ENCODE measurements at places on chromosomes 5 and 9. TPM values are rescaled to one million over a fixed set of nuclear protein-coding genes. Genes with fewer than 3 reads are reported as not detected.

Gene RLN2
- not detected for total RNA-seq

Gene ACSL6
- 1.1 TPM for total RNA-seq

Gene NIPBL
- 31.2 TPM for total RNA-seq

Gene GADD45G
- total RNA-seq = 19.9 TPM

Gene KLF4
- 9.9 TPM for total RNA-seq

DNA sequence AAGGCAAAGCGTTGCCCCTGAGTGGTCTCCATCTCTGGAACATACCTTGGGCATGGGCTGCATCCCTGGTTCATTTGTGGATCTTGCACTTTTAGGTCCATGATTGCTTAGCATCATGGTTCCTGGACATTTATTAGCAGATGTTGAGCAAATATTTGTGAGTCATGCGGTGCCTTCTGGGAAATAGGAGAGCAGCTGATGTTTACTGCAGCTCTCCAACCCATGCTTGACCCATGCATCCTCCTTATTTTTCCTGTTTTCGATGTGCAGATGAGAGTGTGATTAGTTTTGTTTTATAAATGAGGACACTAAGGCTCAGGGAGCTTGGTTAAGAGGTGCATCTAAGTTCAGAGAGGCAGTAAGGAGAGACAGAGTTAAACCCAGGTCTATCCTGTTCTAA is 253.7 kb downstream of the ICE1 start:
- H3K27ac ChIP-seq = no peak overlapping the region
- H3K36me3 ChIP-seq = no peaks in the 10 kb centered on the region
- H3K4me1 ChIP-seq = no peaks in the 10 kb centered on the region
- H3K27me3 ChIP-seq = no peaks in the 10 kb centered on the region
- H3K4me3 ChIP-seq = no peak overlapping the region

DNA sequence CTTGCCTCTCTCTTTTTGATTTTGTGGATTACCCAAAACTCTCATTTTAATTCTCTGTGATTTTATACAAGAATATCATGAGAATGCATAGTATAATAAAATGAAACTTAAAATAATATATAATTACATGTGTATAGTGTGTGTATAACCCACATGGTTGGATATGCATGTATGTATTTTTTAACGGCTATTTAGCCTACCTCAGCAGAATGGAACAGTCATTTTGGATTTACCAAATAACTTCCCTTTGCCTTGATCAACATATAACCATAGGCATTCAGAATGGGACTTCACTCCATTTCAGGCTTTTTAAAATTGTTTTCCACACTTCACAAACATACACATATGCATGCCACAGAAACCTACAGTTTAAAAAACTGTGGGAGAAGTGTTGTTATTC is 161.2 kb downstream of the SLF1 start:
- H3K27ac ChIP-seq = no peak overlapping the region
- H3K27me3 ChIP-seq = peaks cover 4% of the 10 kb centered on the region
- DNase-seq = no peak
- H3K36me3 ChIP-seq = no peaks in the 10 kb centered on the region
- H3K4me1 ChIP-seq = no peaks in the 10 kb centered on the region
- H3K4me3 ChIP-seq = no peak overlapping the region

DNA sequence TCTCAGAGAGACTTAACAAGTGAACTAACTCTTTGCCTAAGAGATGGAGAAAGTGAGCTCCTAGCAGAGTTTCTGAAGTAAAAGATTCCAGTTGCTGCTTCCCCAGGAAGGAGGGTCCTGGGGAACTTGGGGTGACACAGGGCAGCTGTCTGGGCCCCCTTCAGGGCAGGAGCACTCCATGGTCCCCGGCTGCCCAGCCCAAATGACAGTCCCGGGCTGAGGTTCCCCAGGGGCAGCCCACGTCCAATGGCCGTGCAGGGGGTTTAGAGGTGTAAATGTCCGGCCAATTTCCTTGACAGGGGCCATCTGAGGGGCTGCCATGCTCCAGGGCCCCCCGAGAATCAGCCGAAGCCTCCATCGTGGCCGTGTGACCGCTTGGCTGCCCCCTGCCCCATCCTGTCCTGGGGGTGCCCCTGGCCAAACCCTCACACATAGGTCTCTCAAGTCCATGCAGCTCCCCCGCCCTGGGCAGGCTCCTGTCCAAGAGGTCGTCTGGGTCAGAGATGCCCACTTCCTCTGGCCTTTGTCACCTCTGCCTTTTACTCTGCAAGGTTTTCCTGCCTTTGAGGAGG is 5.5 kb upstream of the PPP1R26 start:
- no peaks in the 10 kb centered on the region for H3K36me3 ChIP-seq
- H3K4me1 ChIP-seq = no peaks in the 10 kb centered on the region
- DNase-seq = peak; percentile 55
- no peak overlapping the region for H3K27ac ChIP-seq
- no peaks in the 10 kb centered on the region for H3K27me3 ChIP-seq

GRCh38 chr5:922436-923280 is 30.0 kb downstream of the TRIP13 start:
- DNase-seq = peak; percentile 11
- no peak overlapping the region for H3K27ac ChIP-seq
- H3K36me3 ChIP-seq = no peaks in the 10 kb centered on the region
- H3K27me3 ChIP-seq = no peaks in the 10 kb centered on the region
- H3K4me1 ChIP-seq = peaks cover 4% of the 10 kb centered on the region

Gene ARHGEF37
- total RNA-seq = 9.7 TPM

Gene TMEFF1
- 0.28 TPM for total RNA-seq

DNA sequence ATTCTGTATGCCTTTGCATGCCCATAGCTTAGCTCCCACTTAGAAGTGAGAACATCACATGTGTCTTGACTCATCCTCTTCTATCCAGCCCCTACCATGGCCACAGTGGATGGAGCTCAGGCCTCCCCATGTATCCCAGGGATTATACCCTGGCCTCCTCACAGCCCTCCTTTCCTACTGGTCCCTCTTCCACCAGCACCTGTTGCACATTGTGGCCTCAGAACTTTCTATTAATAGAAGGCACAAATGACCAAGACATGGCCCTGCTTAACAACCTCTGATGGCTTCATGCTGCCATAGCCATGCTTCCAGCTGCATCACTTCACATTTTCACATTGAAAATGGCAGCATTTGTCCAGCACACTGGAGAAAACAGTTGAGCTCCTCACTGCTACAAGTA is 315.4 kb downstream of the CDK5RAP2 start:
- no peaks in the 10 kb centered on the region for H3K36me3 ChIP-seq
- no peak overlapping the region for H3K4me3 ChIP-seq
- DNase-seq = no peak
- no peaks in the 10 kb centered on the region for H3K4me1 ChIP-seq

DNA sequence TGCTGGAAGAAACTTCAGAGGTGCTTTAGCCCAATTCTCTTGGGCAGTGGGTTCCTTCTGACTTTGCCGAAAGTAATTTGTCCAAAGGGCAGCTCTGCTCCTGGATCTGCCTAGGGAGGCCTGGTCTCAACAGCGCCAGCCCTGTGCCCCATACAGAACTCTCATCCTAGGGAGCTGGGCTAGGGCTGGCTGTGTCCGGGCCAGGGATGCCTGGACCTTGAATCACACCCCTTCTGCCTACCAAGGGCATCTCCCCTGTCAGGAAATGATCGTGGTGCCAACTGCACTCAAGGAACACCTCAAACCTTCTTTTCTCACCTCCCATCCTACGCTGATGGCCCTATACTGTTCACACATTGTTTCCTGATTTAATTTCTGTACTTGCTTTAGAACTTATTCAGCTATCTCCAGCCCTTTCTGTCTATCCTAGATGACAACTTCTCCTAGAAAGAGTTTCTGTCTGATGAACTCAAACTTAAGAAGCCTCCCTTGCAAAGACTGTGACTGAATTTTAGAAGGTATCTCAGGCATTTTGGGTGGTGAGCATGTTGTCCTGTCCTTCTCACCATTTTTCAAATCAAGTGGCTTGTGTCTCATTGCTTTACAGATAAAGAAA is 37.4 kb upstream of the NFIB start:
- no peak for DNase-seq
- H3K27me3 ChIP-seq = no peaks in the 10 kb centered on the region
- no peaks in the 10 kb centered on the region for H3K4me1 ChIP-seq
- H3K36me3 ChIP-seq = no peaks in the 10 kb centered on the region
- no peak overlapping the region for H3K4me3 ChIP-seq

DNA sequence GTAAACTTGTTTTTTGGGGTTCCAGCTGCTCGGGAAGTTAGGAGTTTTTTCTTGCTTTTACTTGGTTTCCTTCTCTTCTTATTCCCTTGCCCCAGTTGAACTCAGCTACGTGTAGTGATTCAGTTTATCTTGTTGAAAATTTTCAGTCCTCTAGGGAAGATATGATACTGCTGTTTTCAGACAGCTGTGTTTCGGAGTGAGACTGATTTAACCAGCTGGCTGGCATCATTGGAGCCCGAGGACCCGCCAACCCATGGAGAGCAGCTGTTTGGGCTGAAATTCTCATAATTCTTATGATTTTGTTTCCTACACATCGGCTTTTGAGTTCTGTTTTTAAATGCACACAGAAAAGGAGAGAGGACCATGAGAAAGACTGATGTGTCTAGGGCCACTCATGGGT is 271.5 kb downstream of the NR3C1 start:
- no peaks in the 10 kb centered on the region for H3K4me1 ChIP-seq
- no peak overlapping the region for H3K4me3 ChIP-seq
- no peaks in the 10 kb centered on the region for H3K27me3 ChIP-seq
- H3K27ac ChIP-seq = no peak overlapping the region

Gene RASGEF1C
- 0.09 TPM for total RNA-seq

DNA sequence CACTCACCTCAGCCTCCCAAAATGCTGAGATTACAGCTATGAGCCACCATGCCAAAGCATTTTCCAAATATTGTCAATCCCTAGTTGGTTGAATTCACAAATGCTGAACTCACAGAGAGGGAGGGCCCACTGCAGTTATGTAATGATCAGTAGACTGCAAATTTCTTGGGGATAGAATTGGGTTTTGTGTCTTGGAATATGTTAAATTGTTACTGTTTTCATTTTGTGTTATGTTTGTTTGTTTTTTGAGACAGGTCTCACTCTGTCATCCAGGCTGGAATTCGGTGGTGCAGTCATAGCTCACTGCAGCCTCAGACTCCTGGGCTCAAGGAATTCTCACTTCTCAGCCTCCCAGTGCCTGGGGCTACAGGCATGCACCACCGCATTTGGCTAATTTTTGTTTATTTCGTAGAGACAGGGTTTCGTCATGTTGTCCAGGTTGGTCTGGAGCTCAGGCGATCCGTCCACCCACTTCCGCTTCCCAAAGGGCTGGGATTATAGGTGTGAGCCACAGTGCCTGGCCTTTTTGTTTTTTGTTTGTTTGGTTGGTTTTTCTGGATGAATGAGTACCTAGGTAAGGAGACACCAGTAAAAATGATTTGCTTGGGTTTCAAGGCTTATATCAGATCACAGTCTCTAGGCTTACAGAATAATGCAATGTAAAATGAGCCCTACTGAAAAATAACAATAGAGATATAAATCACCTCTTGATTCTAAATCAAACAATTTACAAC is 31.5 kb upstream of the LMNB1 start:
- H3K27me3 ChIP-seq = no peaks in the 10 kb centered on the region
- no peak for DNase-seq
- H3K4me3 ChIP-seq = no peak overlapping the region
- H3K36me3 ChIP-seq = no peaks in the 10 kb centered on the region
- no peak overlapping the region for H3K27ac ChIP-seq

DNA sequence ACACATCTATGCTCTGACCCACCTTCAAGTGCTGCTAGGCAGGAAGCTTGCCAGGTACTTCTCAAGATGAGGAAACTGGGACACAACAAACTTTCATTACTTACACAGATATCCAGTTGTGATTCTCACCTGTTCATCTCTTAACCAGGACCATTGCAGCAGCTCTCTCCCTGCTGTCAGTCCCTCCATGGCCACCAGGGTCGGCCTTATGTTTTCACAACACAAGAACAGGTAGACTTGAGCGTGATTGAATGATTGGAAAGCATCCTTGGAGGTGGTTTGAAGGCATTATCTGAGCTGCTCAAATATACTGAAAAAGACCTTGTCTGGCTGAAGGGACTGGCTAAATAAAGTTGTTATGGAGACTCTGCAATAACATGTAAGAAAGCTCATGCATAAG is 94.4 kb downstream of the MTREX start:
- H3K36me3 ChIP-seq = no peaks in the 10 kb centered on the region
- no peaks in the 10 kb centered on the region for H3K27me3 ChIP-seq
- no peaks in the 10 kb centered on the region for H3K4me1 ChIP-seq
- H3K4me3 ChIP-seq = no peak overlapping the region
- no peak for DNase-seq

- no peak overlapping the region for H3K27ac ChIP-seq
- H3K36me3 ChIP-seq = no peaks in the 10 kb centered on the region
- H3K4me1 ChIP-seq = no peaks in the 10 kb centered on the region
- no peaks in the 10 kb centered on the region for H3K27me3 ChIP-seq
- no peak overlapping the region for H3K4me3 ChIP-seq
- no peak for DNase-seq
Observed at GRCh38 chr5:142411656-142412425, 87.0 kb upstream of the SPRY4 start.

Gene C1QTNF3
- 2.0 TPM for total RNA-seq

Gene TAS2R1
- not detected for total RNA-seq

GRCh38 chr5:143434261-143435209 is 31.0 kb upstream of the NR3C1 start:
- no peaks in the 10 kb centered on the region for H3K36me3 ChIP-seq
- no peak overlapping the region for H3K4me3 ChIP-seq
- peaks cover 2% of the 10 kb centered on the region for H3K4me1 ChIP-seq
- H3K27me3 ChIP-seq = no peaks in the 10 kb centered on the region
- no peak overlapping the region for H3K27ac ChIP-seq

Gene TNFSF8
- total RNA-seq = 0.12 TPM

Gene KCNT1
- 0.09 TPM for total RNA-seq

Gene OXCT1
- 2.2 TPM for total RNA-seq

Gene SLC6A19
- 0.34 TPM for total RNA-seq

GRCh38 chr5:40381016-40381415 is 298.7 kb upstream of the PTGER4 start:
- H3K4me1 ChIP-seq = no peaks in the 10 kb centered on the region
- H3K36me3 ChIP-seq = no peaks in the 10 kb centered on the region
- no peak for DNase-seq
- no peaks in the 10 kb centered on the region for H3K27me3 ChIP-seq
- no peak overlapping the region for H3K4me3 ChIP-seq
- H3K27ac ChIP-seq = no peak overlapping the region

Gene LNPEP
- total RNA-seq = 9.3 TPM

Gene FABP6
- total RNA-seq = not detected

DNA sequence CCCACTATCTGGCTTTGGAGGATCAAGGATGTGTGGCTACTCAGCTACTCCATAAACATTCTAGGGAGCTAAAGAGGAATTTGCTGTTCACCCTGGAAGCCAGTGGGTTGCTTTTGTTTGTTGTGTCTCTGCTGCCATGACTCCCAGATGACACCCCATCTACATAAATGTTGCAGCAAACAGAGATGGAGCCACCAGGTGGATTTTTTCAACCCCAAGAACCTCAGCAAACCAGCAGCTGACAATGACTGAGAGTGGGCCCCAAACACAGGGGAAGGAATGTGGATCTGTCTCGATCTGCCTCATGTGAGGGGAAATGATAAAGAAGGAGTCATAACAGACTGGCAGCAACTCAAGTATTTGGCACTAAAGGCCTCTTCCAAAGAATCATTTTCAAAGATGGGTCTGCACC is 132.7 kb upstream of the TNC start:
- no peaks in the 10 kb centered on the region for H3K4me1 ChIP-seq
- no peak for DNase-seq
- H3K27ac ChIP-seq = no peak overlapping the region
- H3K4me3 ChIP-seq = no peak overlapping the region
- H3K27me3 ChIP-seq = no peaks in the 10 kb centered on the region

- no peak overlapping the region for H3K4me3 ChIP-seq
- H3K27ac ChIP-seq = no peak overlapping the region
- no peaks in the 10 kb centered on the region for H3K27me3 ChIP-seq
- H3K4me1 ChIP-seq = no peaks in the 10 kb centered on the region
- H3K36me3 ChIP-seq = no peaks in the 10 kb centered on the region
- DNase-seq = no peak
Observed at GRCh38 chr9:87520172-87520683, 22.6 kb downstream of the DAPK1 start.

Gene GHR
- 1.5 TPM for total RNA-seq

Gene EIF4E1B
- not detected for total RNA-seq

Gene NANS
- total RNA-seq = 31.0 TPM

Measured in pancreas (tissue), 10 donors.